ENCODE measurements at places on chromosomes 7 and 10.

- DNase-seq = no peak
Observed at GRCh38 chr7:24826662-24827020, 69.4 kb upstream of the GSDME start.

DNA sequence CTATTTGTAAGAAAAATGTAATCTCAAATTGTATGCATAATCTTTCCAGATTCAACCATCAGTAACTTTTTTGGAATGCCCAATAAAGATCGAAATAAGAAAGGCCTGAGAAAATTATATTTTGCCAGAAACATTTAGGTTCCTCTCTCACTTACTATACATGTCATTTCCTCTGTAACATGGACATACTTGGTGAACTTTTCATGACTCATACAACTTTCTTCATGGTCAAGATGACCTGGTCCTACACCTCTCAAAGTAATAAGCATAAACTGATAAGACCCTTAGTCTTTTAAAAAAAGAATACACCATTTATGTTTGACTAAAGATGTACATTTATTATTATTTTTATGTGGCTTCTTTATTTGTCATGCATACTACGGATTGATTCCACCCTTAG, 125.3 kb downstream of the REEP3 start:
- DNase-seq = no peak

- no peak for DNase-seq
Observed at GRCh38 chr7:46848311-46848710, 733.6 kb downstream of the TNS3 start.

- DNase-seq = no peak
Observed at GRCh38 chr7:123528265-123528664, 6.1 kb downstream of the IQUB start.

DNA sequence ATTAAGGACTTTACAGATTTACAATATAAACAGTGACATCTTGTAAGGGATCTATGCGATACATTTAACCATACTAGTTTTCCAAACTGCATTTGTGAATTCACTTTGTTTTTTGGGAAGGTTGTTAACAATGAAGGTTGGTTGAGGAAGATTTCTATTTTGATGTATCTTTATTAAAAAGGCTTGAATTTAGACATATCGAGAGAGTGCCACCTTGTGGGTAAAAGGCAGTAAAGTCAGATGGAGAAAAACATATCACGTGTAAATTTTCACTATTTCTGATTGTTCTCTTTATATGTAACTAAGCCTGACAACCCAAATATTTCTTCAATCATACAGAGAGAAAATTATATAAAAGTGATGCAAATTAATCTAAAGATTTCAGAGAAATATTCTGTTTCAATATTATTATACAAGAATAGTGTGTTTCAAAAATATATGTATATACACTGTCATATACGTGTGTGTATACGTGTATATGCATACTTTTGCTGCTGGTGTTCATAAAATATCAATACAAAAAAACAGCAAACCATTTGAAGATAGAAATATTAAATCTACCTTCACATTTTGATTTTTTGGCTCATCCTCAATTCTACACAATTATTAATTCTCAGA, 988.6 kb downstream of the SORCS1 start:
- DNase-seq = no peak

GRCh38 chr10:42996588-42996987, 80.3 kb upstream of the RET start:
- DNase-seq = no peak

- DNase-seq = no peak
Observed at GRCh38 chr7:139674341-139674740, 103.5 kb downstream of the HIPK2 start.

GRCh38 chr10:30018496-30018895, 40.9 kb downstream of the JCAD start:
- DNase-seq = peak; percentile 71

DNA sequence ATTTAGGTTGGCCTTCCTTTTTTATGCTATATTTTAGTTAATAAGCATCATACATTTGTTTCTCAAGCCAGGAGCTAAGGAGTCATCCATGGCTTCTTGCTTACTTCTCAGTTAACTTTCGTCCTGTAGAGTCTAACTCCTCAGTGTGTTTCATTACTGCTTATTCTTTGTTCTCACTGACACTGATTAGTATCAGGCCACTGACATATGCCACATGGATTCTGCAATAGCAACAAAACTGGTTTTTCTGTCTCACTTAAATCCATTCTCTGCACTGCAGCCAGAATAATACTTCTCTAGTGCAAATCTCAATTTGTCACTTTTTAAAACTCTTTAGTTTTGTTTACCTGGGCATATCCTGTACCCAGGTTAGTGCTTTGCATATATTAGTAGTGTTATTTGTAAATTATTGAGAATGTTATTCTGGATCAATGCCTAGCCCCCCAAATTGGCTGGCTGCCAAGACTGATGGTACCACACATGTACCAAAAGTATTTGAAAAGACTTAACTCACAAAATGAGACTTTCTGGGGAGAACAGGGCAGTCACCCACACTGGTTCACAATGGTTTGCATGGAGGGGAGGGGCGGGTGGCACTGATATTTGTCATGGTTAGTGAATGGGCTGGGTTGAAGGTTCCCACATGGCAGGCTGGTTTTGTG, 79.1 kb downstream of the CCSER2 start:
- DNase-seq = no peak

All from right hindlimb (tissue), 1 donor.